Right ventricle myocardium inferior (tissue), 1 donor: ENCODE measurements at places on chromosomes 13 and 19. TPM values are rescaled to one million over a fixed set of nuclear protein-coding genes. Genes with fewer than 3 reads are reported as not detected.

The OR10H1 gene
- not detected for total RNA-seq

DNA sequence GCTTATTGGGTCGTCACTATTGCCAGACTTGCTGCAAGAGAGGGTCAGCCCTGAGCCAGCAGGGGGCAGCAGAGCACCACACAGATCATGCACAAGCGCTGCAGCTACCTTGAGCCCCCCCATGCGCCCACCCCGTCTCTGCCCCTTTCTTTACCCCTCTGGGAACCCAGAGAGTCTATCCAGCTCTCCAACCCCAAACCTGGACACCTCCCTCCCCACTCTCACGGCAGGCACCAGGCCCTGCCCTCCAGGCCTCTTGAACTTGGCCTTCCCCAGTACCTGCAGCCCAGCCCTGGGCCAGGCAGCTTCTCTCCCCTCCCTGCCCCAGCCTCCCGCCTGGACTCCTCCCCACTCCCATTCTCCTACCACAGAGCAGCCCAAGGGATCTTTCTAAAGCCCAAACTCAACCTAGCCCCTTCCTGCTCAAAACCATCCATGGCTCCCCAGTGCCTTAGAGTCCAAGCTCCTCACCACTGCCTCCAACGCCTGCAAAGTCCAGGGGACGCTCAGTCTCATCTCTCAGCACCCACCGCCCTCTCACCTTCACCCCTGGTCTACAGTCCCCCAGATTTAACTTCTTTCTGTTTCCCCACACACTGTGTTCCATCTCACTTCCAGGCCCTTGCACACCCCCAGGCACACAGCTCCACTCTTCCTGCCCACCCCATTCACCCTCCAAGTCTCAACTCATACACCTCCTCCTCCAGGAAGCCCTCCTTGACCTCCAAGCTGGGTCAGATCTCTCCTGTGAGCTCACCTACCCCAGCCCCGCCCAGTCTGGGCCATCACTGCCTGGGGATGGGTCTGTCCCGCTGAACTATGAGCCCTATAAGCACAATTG, 9.4 kb upstream of the CEACAM16 start:
- DNase-seq = peak; percentile 85

GRCh38 chr19:7868671-7869452, 5.3 kb downstream of the PRR36 start:
- peak; percentile 70 for DNase-seq

The C19orf67 gene
- total RNA-seq = not detected

DNA sequence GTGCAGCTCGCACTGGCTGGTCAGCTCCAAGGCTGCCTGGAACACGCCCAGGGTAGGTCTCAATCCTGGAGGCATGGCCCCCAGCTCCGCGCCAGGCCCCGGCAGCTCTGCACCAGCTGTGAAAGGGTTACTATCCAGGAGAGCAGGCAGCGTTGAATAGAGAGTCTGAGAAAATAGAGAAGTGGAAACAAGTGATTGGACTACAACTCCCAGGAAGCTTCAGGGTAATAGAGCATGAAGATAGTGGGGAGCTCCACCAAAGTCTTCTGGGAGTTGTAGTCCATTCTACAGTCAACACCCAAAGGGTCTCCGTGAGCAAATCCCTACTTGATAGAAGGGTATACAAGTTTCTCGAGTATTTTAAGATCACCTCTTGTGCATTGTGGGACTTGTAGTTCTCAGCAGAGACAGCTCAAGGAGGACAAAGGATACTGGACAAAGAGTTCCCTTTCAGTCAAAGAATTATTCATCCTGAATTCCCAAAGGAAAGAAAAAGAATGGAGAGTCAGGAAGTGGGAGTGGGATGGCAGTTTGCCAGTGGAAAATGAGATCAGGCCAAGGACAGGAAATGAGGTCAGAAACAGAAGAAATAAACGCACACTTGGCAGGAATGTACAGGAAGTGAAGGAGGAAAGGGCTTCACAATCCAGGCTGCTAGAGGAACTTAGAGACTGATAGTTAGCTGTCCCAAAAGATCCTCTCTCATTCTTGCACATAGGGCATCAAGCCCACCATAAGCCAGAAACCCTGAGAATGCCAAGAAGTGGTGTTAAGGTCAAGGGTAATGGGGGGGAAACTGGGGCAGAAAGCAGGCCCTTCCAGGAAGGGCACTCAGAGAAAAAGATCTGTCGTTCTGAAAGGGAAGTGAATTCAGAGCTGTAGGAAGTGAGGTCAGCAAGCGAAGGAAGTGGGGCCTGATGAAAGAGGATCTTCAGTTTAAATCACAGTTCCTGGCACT, 5.5 kb upstream of the MAMSTR start:
- no peak for DNase-seq

DNA sequence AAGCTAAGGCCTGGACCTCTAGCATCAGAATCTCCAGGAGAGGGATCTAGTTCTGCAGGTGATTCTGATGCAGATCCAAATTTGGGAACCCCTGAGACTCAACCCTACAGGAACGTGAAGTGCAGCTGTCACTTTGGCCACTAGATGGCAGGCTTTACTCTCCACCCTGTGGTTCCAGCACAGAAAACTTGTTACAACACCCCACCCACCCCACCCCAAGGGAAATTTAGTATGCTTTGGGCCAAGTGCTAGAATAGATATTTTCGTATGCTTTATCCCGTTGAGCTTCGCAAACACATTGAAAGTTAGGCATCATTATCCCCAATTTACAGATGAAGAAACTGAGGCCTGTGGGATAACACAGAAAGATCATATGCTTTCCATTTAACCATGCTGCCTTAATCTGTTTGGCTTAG, 232.0 kb downstream of the B3GLCT start:
- DNase-seq = no peak

- peak; percentile 57 for DNase-seq
Measured at GRCh38 chr13:72258340-72258981, 391.5 kb upstream of the DACH1 start.

The ELL gene
- total RNA-seq = 8.4 TPM

DNA sequence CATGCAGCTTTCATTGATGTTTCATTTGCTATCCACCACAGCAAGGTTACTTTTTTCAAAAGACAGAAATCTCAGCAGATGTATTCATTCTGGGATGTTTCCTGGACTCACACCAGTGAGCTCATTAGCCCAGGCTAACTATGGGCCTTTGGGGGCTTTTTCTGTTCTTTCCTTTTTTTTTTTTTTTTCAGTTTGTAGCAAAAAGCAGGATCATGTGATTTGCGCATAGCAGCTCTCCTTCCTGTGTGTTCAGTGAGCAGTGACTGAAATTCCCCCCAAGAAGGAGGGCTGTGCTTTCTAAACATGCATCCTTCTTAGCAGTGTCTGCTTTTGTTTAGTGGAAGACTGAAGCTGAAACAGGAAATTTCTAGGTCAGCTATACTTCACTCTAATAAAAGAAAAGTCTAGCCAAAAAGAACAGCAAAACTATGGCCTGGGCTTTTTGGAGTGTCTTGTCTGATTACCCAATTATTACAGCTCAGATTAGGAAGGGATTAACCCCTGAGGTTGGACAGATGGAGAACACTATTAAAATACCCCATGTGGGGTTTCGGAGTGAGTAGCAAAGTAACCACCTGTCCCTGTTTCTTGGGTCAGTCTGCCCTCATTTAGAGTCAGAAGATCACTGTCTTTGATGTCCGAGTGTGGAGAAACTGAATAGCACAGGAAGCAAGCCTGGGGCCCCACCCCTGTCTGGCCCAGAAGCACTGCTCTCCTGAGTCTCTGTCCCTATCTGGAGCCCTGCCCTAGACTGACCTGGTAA, 8.9 kb upstream of the AMER2 start:
- no peak for DNase-seq

- peak; percentile 48 for DNase-seq
Measured at GRCh38 chr19:45117167-45117594, 24.2 kb downstream of the PPP1R37 start.

The F10 gene
- 5.2 TPM for total RNA-seq

GRCh38 chr13:32234914-32235313, 80.2 kb downstream of the ZAR1L start:
- DNase-seq = no peak

The B3GNT8 gene
- 8.3 TPM for total RNA-seq

DNA sequence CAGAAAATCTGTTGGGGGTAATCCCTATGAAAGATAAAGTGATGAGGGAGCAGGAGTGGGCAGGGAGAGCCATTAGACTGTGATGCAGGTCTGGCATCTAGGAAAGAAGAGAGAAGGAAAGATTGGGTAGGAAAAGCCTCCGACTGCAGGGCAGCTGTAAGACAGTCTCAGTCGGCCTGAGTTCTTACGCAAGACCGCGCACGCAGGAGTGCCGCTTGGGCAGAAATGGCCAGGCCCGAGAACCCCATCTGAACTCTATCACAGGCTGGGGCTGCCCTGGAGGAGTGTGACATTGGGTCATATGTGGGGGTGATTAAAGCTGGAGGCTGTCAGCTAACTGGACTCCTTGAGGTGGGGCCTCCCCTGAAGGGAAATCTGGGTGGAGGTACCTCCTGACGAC, 13.9 kb upstream of the FBXL3 start:
- no peak for DNase-seq

- no peak for DNase-seq
Measured at GRCh38 chr19:40513345-40513678, 46.5 kb downstream of the SPTBN4 start.

- no peak for DNase-seq
Measured at GRCh38 chr19:51809787-51810186, 14.8 kb downstream of the FPR3 start.

- no peak for DNase-seq
Measured at GRCh38 chr13:80679423-80679822, 338.5 kb upstream of the SPRY2 start.

The FAM216B gene
- total RNA-seq = 3.1 TPM

DNA sequence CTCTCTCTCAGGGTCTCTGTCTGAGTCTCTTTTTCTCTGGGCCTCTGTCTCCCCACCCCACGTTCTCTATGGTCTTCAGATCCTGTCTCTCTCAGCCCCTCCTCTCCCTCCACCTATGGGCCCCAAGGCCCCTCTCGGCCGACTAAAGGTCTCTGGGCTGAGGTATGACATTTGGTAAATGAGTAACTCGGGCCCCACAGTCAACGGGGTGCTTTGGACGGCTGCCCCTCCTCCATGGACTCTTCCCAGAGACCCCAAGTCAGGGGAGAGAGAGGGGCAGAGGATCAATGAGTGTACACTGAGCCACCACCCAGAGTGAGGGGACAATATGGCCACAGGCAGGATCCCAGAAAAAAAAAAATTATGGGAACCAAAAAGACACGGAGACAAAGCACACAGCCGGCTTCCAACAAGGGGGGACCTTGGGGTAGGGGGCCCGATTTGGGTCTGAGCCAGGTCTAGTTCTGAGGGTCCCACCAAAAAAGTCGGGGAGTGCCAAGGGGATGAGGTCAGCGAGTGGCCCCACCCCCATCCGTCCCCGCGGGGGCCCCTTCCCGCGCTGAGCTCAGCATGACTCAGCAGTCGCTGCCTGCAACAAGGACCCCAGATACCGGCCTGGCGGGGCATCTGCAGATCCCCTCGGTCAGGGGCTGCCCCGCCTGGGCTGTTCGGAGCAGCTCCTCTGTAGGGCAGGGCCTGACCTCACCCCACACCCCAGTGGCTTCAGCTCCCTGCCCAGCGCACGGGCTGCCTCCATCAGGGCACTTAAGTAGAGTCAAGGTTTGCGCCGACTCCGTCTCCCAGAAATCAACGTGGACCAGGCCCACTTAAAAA, 1.5 kb upstream of the FTL start:
- DNase-seq = peak; percentile 89

DNA sequence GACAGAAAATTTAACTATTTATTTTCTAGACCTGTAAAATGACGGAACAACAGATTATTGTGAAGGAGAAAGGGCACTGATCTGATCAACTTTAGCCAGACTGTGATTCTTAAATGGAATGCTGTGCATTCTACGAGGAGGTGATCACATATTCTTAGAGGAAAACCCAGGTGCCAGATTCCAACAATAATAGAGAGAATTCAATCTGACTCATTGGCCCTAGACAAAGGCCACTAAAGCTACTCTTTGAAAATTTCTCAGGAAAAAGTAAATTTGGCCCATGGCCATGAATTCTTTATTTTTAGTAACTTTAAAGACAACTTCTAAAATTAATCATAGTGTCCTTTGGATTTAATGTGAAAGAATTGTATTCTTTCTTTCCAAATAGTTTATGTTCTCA, 58.6 kb upstream of the POSTN start:
- DNase-seq = no peak

DNA sequence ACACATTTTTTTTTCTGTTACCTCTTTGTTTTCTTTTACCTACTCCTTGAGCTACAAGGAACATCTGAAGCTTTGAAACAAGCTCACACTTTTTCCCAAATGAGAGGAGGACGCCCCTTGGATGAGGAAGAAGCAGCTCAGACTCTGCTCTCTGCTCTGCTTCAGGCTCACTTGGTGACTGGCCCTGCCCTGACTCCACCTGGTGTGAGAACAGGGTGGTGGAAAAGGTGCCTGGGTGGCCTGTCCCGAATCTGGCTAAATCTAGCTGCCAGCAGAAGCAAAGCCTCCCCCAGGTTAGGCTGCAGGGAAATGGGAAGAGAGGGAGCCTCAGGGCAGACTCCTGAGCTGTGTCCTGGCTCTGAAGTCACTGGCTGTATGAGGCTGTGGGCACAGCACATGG, 68.0 kb upstream of the CEACAM8 start:
- no peak for DNase-seq

The MAG gene
- total RNA-seq = not detected

The MAN2B1 gene
- total RNA-seq = 40.2 TPM

The ADGRE3 gene
- total RNA-seq = 0.11 TPM

- peak; percentile 81 for DNase-seq
Measured at GRCh38 chr19:39407660-39408391, 1.2 kb downstream of the ZFP36 start.

- DNase-seq = no peak
Measured at GRCh38 chr13:108855737-108856387, 226.5 kb downstream of the MYO16 start.

GRCh38 chr19:30214651-30215051, 157.5 kb upstream of the ZNF536 start:
- no peak for DNase-seq

The CEACAM6 gene
- not detected for total RNA-seq

DNA sequence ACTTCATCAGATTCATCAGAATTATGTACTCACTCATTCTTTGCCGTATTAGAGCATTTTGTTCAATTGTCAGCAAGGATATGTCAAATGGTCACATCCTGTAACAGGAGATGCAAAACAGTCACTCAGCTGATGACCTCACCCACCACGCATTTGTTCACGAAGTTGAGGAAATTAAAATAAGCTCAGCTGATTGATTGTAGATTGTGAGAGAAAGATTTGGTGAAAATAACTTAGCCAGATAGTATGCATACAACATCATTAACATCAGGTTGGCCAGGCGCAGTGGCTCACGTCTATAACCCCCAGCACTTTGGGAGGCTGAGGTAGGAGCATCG, 22.6 kb upstream of the CDC16 start:
- DNase-seq = no peak

DNA sequence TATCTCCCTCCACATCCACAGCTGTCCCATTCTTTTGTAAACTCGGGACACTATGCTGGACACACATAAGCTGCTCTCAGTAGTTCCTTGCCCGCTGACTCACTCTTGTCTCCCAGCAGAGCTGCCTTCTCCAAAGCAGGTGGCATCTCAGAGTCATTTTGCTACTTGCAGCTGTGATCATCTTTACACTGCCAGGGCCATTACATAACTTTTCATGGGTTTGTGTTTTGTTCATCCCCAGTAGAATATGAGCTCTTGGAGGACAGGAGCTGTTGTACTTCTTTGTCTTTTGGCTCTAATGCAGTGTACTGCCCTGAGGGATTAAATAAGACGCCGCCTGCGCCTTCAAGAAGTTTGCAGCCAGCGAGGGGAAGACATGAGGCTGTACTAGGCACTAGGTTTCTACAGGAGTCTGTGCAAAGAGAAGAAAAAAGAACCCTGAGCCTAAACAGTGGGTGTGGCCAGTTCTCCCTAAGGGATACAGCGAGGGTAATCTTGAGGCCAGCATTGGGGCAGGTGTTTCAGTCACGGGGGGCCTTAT, 40.8 kb upstream of the GPR183 start:
- no peak for DNase-seq

GRCh38 chr13:47170971-47171370, 274.1 kb upstream of the HTR2A start:
- DNase-seq = no peak
